ENCODE measurements at places on chromosomes 13 and 19.

- no peak for DNase-seq
Observed at GRCh38 chr13:99190147-99190985, 10.3 kb upstream of the UBAC2 start.

GRCh38 chr19:44282846-44283245 is 22.0 kb downstream of the ZNF235 start:
- no peak for DNase-seq

GRCh38 chr19:45638930-45639729 is at the start of gene EML2:
TSS of gene EML2 (minus strand) at chr19:45639397. CDS start at chr19:45639376, 21 bp downstream.
- DNase-seq, result peak; percentile 51

DNA sequence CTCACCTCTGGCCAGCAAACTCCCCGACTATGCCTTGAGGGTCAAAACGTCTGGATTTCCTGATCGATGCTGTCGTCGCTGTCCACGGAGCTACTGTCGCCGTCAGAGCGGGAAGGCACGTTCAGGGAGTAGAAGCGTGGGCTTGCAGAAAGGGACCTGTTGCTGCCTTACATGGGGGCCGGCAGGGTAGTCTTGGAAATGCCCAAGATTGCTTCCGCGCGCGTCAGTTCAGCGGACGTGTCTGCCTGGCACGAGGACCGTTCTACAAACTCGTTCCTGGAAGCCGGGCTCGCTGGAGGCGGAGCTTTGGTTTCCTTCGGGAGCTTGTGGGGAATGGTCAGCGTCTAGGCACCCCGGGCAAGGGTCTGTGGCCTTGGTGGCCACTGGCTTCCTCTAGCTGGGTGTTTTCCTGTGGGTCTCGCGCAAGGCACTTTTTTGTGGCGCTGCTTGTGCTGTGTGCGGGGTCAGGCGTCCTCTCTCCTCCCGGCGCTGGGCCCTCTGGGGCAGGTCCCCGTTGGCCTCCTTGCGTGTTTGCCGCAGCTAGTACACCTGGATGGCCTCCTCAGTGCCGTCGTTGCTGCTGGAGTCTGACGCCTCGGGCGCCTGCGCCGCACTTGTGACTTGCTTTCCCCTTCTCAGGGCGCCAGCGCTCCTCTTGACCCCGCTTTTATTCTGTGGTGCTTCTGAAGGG is 15.4 kb downstream of the RB1 start:
- no peak for DNase-seq

- DNase-seq, result no peak
Observed at GRCh38 chr19:7337380-7338194, 11.2 kb upstream of the ARHGEF18 start.

GRCh38 chr13:82867284-82867683 is 1015.0 kb downstream of the SLITRK1 start:
- no peak for DNase-seq

DNA sequence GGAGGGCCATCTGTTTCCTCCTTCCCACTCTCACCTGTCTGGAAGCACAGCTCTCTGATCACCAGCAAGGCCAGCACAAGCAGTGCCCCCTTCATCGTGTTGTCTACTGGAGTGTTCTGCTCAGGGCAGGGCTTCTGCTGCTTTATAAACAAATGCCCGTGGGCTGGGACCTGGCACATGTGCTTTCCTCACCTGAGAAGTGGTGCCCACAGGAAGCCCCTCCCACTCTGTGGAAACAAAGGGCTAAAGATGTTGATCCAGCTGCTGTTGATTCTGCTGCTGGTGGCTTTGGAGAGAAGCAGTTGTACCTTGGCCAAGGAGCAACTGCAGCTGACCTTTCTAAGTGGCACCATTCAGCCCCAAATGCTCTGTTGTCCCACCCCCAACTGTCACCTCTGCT is 26.4 kb upstream of the ZNF181 start:
- DNase-seq, result no peak

DNA sequence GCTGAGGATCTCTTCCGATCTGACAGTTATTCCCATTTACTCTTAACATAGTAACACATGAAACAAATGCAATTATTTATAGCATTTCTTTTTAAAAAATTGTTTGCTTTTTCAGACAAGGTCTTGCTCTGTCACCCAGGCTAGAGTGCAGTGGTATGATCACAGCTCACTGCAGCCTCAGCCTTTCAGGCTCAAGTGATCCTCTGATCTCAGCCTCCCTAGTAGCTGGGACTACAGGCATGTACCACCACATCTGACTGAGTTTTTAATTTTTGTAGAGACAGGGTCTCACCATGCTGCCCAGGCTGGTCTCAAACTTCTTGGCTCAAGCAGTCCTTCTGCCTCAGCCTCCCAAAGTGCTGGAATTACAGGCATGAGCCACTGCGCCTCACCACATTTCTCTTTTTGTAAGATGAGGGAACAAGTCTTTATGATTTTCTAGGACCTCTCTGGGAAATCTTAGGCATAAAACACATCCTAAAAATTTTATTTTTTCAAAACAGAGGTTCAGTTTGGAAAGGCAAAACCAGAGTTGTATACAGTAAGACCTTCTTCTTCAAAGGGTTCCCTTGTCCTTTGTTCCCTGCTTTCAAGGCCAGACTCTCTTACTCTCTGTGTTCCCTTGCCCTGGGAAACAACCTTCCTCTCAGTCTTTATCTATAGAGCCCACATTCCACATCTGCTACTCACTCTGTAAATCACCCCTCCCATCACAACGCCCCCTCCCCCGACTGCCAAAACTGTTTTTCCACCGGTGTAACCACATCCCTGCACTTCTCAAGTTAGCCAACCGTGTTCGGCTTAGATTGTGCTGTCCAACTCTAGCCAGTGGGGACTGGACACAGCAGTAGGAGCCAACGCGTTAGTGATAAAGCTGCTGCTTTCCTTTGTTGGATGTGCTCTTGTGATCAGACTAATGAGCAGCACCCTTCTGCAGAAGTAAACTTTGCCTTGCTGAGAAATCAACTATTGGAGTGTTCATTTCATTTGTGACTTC is 56.2 kb downstream of the DHRS12 start:
- no peak for DNase-seq

DNA sequence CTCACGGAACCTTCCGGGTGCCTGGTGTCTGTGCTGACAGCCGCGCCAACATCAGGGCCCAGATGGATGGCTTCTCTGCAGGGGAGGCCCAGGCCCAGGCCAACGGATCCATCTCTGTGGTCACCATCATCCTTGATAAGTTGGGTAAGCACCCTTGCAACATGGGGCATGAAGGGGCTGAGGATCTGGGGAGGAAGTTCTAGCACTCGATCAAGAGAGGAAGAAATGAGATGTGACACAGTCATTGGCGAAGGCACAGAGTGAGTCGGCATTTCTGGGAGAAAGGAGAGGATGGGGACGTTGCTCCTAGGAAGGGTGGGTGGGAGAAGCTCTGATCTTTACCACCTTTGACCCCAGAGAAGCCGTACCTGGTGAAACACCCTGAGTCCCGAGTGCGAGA is 4.4 kb downstream of the CILP2 start:
- DNase-seq, result no peak

GRCh38 chr19:3949997-3950859 is 17.4 kb downstream of the NMRK2 start:
- DNase-seq, result no peak

GRCh38 chr19:37905946-37906868 is at the start of gene WDR87:
TSS of gene WDR87 (minus strand) at chr19:37906594. CDS start at chr19:37898239, 8,355 bp downstream.
- DNase-seq, result peak; percentile 12
